Progenitor cell of endocrine pancreas (in vitro differentiated cells): ENCODE measurements at places on chromosomes 4 and X. TPM values are rescaled to one million over a fixed set of nuclear protein-coding genes. Genes with fewer than 3 reads are reported as not detected.

- H3K4me3 ChIP-seq, result no peak overlapping the region
- no peaks in the 10 kb centered on the region for H3K4me1 ChIP-seq
- H3K27me3 ChIP-seq, result no peaks in the 10 kb centered on the region
- no peak overlapping the region for H3K27ac ChIP-seq
These were observed 78.1 kb downstream of the BMP15 start for GRCh38 chrX:50988649-50989048.

Gene CT45A9
- not detected in 2 replicates for total RNA-seq

Gene RRH
- 0.33 and 0.57 TPM in 2 replicates for total RNA-seq

GRCh38 chr4:52910115-52910514, 48.0 kb downstream of the RASL11B start:
- H3K4me3 ChIP-seq, result no peak overlapping the region
- no peak for DNase-seq
- no peaks in the 10 kb centered on the region for H3K27me3 ChIP-seq
- H3K27ac ChIP-seq, result no peak overlapping the region
- H3K4me1 ChIP-seq, result peaks cover 41% of the 10 kb centered on the region

DNA sequence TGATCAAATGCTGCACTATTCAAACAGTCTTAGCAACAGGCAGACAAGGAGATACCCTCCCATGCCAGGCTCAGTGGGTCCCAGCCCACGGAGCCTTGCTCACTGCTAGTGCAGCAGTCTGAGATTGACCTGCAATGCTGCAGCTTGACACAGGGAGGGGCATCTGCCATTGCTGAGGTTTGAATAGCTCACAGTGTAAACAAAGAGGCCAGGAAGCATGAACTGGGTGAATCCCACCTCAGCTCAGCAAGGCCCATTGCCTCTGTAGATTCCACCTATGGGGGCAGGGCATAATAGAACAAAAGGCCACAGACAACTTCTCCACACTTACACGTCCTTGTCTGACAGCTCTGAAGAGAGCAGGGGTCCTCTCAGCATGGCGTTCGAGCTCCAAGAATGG, 26.6 kb upstream of the ZXDB start:
- H3K4me1 ChIP-seq, result no peaks in the 10 kb centered on the region
- no peak for DNase-seq
- no peak overlapping the region for H3K4me3 ChIP-seq
- H3K27me3 ChIP-seq, result no peaks in the 10 kb centered on the region

- no peaks in the 10 kb centered on the region for H3K27me3 ChIP-seq
- H3K4me1 ChIP-seq, result peaks cover 2% of the 10 kb centered on the region
- H3K4me3 ChIP-seq, result no peak overlapping the region
- no peak overlapping the region for H3K27ac ChIP-seq
These were observed 63.4 kb downstream of the NFKB1 start for GRCh38 chr4:102564399-102565059.

GRCh38 chrX:133699023-133699728, 283.9 kb upstream of the GPC4 start:
- H3K27ac ChIP-seq, result peak overlapping the region; percentile 70
- H3K4me1 ChIP-seq, result peaks cover 27% of the 10 kb centered on the region
- DNase-seq, result no peak
- peaks cover 2% of the 10 kb centered on the region for H3K36me3 ChIP-seq

Gene TCP11X2
- total RNA-seq, result 4.7 and 5.3 TPM in 2 replicates

- H3K27ac ChIP-seq, result no peak overlapping the region
- no peaks in the 10 kb centered on the region for H3K27me3 ChIP-seq
- H3K36me3 ChIP-seq, result no peaks in the 10 kb centered on the region
- H3K4me3 ChIP-seq, result no peak overlapping the region
These were observed 121.2 kb upstream of the GRPR start for GRCh38 chrX:16002185-16002584.

GRCh38 chr4:99617374-99617773, 40.3 kb downstream of the C4orf54 start:
- DNase-seq, result no peak
- H3K27me3 ChIP-seq, result no peaks in the 10 kb centered on the region
- H3K4me1 ChIP-seq, result no peaks in the 10 kb centered on the region

DNA sequence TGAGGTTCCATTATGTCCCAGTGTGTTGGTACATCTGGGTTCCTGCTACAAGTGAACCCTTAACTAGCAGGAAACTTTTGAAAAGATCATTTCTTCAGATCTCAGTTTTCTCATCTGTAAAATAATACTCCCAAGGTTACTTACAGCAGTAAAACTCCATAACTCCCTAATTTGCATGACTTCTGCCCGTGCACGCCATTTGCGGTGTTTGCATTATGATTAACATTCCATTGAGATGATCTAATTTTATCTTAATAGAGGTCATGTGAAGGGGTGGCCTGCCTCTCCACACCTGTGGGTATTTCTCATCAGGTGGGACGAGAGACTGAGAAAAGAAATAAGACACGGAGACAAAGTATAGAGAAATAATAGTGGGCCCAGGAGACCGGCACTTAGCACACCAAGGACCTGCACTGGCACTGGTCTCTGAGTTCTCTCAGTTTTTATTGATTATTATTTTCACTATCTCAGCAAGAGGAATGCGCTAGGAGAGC, 219.8 kb downstream of the TLL1 start:
- no peak for DNase-seq
- H3K4me1 ChIP-seq, result peaks cover 15% of the 10 kb centered on the region
- H3K27ac ChIP-seq, result peak overlapping the region; percentile 78
- H3K4me3 ChIP-seq, result peak overlapping the region; percentile 15

DNA sequence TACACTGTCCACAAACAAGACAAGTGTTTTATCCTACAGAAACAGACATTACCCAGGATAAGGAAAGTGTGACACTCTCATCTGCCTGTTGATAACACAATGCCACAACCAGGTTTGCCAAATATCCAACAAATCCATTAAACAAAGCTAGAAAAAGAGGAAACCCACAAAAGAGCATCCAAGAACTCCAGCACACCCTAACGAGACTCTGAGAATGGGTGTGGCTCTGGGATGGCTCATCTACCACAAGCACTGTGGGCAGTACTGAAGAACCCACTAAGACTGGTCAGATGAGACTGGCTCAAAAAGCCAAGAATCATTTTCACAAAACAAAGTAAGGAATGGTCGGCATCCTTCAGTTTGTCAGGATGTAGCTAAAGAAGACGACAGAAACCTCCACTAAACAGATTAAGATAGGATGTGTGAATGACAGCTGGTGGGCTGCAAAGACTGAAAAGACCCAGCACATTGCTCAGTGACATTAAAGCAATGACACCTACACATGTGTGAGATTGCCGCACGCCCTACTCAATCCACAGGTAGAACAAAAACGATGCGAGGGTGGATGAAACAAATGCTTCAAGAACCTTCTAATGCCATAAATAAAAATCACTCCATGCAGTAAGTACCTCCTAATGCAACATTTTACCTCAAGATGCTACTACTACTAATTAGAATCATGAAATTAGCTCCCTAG, 14.7 kb downstream of the ATP8A1 start:
- no peak overlapping the region for H3K4me3 ChIP-seq
- H3K4me1 ChIP-seq, result peaks cover 8% of the 10 kb centered on the region
- peaks cover 2% of the 10 kb centered on the region for H3K27me3 ChIP-seq
- no peak for DNase-seq
- H3K27ac ChIP-seq, result no peak overlapping the region
- H3K36me3 ChIP-seq, result no peaks in the 10 kb centered on the region

Gene RAB41
- total RNA-seq, result not detected in 2 replicates

Gene GYPA
- total RNA-seq, result not detected in 2 replicates

GRCh38 chr4:48042979-48043461, 26.4 kb downstream of the NIPAL1 start:
- peaks cover 36% of the 10 kb centered on the region for H3K4me1 ChIP-seq
- H3K4me3 ChIP-seq, result no peak overlapping the region
- H3K27ac ChIP-seq, result peak overlapping the region; percentile 89
- H3K27me3 ChIP-seq, result no peaks in the 10 kb centered on the region

- peaks cover 6% of the 10 kb centered on the region for H3K36me3 ChIP-seq
- H3K27me3 ChIP-seq, result no peaks in the 10 kb centered on the region
- H3K27ac ChIP-seq, result no peak overlapping the region
- no peak for DNase-seq
- H3K4me3 ChIP-seq, result no peak overlapping the region
- peaks cover 16% of the 10 kb centered on the region for H3K4me1 ChIP-seq
These were observed 75.1 kb downstream of the GAB1 start for GRCh38 chr4:143411527-143412419.

Gene CT45A10
- total RNA-seq, result not detected in 2 replicates

Gene NLGN4X
- 43.4 and 45.0 TPM in 2 replicates for total RNA-seq

- DNase-seq, result no peak
- H3K27me3 ChIP-seq, result no peaks in the 10 kb centered on the region
- peaks cover 40% of the 10 kb centered on the region for H3K4me1 ChIP-seq
- no peak overlapping the region for H3K4me3 ChIP-seq
These were observed 7.0 kb downstream of the LRCH2 start for GRCh38 chrX:115226929-115227328.

- H3K4me3 ChIP-seq, result no peak overlapping the region
- DNase-seq, result no peak
- H3K36me3 ChIP-seq, result no peaks in the 10 kb centered on the region
- H3K27ac ChIP-seq, result no peak overlapping the region
- no peaks in the 10 kb centered on the region for H3K4me1 ChIP-seq
These were observed 18.7 kb upstream of the CXCL13 start for GRCh38 chr4:77586951-77587383.

GRCh38 chr4:61556277-61556676, 356.2 kb downstream of the ADGRL3 start:
- peaks cover 35% of the 10 kb centered on the region for H3K4me1 ChIP-seq
- no peaks in the 10 kb centered on the region for H3K27me3 ChIP-seq
- peak overlapping the region; percentile 7 for H3K4me3 ChIP-seq
- H3K27ac ChIP-seq, result peak overlapping the region; percentile 91
- H3K36me3 ChIP-seq, result no peaks in the 10 kb centered on the region
